ENCODE measurements at places on chromosomes 5 and 9.

DNA sequence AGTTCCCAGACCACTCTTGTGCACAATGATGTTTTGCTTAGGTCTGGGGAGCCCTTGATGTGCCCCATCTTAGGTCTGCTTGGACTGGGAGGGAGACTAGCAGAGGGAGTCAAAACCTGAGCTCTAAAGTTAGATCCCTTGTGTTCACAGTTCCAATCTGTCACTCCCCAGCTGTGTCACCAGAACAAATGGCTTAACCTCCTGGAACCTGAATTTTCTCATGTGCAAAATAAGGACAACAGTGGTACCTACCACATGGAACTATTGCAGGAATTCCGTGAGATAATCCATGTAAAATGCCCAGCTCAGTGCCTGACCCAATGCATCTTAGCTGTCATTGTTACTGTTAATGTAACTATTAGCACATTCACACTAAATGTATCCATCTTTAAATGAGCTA, 45.5 kb downstream of the GALNT10 start:
- DNase-seq: no peak

DNA sequence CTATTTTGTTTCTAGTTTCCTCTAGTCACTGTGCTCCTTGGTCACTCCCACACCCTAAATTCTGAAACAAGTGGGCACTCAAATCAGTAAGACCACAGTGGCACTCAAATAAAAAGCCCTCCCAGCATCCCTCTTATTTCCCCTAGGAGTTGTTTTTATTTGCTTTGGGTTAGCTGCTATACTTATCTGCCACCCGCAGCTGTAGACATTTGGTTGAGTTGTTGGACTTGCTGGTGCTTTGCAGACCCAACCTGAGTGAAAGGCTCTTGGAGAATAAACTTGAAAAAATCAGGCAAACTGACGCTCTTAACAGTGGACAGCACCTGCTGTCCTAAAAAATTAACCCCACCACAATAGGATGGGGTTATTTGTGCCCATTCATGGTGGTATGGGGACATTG, 203.0 kb downstream of the SPATA31A6 start:
- DNase-seq: no peak

GRCh38 chr9:88653911-88654310, 118.9 kb downstream of the NXNL2 start:
- no peak for DNase-seq

- DNase-seq: no peak
Observed at GRCh38 chr5:71492817-71493615, 37.6 kb downstream of the BDP1 start.

GRCh38 chr9:63859475-63860215, 1425.4 kb downstream of the FOXD4L5 start:
- no peak for DNase-seq

DNA sequence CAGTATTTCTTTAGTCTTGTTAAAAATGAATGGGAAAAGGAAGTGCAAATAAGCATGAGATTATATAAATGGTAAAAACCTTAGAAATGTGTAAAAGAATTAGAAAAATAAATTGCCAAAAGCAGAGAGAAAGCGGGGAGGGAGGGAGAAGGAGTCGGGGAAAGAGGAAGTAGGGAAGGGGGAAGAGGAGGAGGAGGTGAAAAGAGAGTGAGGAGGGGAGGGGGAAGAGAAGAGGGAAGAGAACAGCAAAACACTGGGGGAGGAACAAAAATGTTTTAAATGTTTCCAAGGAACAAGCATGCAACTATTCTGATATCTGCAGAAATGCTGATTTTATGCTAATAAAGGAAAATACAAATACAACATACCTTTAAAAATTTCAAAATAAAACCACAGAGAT, 317.5 kb downstream of the PIK3R1 start:
- no peak for DNase-seq

GRCh38 chr9:70413464-70413798, 1.0 kb downstream of the KLF9 start:
- DNase-seq: peak; percentile 71

GRCh38 chr9:104987743-104988142, 59.8 kb upstream of the ABCA1 start:
- DNase-seq: no peak

GRCh38 chr9:124266139-124266825, 8.5 kb downstream of the NEK6 start:
- no peak for DNase-seq

GRCh38 chr9:122110100-122110833, 17.2 kb upstream of the TTLL11 start:
- no peak for DNase-seq

DNA sequence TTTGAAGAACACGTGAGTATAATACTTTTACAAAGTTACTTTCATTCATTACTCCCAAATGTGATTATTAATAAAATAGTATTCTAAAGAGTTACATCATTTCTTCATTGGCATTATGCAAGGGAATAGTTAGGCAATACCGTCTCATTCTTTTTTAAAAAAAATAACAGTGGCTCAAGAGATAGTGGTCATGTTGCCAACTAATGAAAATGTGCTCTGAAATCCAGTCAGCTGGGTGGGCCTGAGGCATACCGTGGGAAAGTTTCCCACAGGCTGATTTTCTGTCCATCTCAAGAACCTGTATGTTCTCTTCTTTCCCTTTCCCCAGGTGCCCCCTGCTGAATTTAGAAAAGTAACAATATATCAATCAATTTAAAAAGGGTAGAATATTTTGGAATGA, 40.8 kb upstream of the ROPN1L start:
- DNase-seq: no peak

- DNase-seq: no peak
Observed at GRCh38 chr5:33925278-33925677, 10.9 kb upstream of the RXFP3 start.

DNA sequence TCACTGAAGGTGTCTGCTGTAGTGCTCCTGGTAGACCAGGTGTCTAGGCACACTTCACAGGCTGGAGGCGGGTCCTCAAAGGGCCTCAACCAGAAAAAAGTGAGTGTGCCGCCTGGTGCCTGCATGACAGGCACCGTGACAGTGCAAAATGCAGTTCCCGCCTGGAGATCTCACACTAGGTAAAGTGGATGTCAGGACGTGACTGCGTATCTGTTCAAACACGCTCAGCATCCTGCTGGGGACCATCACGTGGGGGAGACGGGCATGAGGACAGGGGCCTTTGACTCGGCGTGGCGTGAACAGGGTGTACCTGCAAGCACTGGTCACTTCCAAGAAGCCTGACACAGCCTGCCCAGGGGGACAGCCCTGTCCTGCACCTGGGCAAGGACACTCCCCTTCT, 32.3 kb upstream of the NTNG2 start:
- no peak for DNase-seq

- DNase-seq: no peak
Observed at GRCh38 chr5:103347716-103348423, 89.3 kb downstream of the MACIR start.

DNA sequence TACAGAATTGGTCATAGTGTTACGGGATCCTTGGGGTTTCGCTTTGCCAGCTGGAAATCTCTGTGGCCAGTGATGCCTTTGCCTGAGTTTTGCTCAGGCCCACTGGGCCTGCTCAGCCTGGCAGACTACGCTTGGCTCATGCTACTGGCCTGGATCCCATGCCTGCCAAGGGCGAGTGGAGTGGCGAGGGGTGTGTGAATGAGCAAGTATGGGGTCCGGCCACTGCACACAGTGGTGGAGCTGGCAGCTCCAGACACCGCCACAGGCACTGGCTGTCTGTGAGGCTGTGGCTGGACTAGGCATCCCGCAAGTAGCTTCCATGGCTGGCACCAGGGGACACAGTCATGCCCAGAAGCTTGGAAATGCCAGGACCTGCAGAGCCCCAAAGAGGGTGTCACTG, 240.3 kb downstream of the ARRDC3 start:
- DNase-seq: no peak

- no peak for DNase-seq
Observed at GRCh38 chr5:74272831-74273451, 367.6 kb downstream of the ENC1 start.

DNA sequence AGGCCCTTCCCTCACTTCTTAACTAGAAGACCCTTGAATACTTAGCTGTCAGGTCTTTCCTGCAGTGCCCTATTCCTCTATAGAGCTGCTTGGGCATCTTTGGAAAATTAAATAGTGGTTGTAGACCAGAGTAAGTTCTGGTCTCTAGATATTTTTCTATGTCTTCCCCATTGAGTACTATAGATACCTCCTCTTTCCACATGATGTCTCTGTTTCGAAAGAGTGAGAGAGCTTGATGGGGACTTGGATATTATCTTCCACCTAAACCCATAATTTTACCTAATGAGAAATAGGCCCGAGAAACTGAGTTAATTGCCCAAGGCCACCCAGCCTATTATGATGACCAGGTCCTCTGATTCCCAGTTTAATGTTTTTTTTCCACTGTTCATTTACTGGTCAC, 40.2 kb downstream of the SPEF2 start:
- no peak for DNase-seq

GRCh38 chr9:96875461-96876142, 21.3 kb upstream of the ZNF782 start:
- DNase-seq: peak; percentile 59

DNA sequence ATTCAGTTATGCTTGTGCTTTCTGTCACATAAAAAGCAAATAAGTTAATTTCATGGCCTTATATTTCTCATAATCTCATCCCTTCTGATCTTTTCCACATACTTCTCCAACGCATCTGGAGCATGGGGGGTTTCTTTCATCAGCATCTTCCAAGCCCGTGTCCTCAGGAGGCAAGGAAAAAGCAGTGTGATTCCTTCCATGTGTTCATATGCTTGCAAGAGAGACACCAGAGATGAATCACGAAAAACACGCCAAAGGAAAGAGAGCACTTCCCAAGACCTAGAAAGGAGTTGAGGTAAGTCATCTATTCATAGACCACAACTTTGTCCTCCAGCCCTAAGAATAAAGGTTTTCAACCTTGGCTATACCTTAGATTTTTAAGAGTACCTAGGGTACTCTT, 26.0 kb upstream of the SVEP1 start:
- DNase-seq: no peak

- no peak for DNase-seq
Observed at GRCh38 chr9:116765011-116765410, 77.9 kb downstream of the TRIM32 start.

GRCh38 chr5:37249815-37250164, 614 bp upstream of the CPLANE1 start:
- no peak for DNase-seq

DNA sequence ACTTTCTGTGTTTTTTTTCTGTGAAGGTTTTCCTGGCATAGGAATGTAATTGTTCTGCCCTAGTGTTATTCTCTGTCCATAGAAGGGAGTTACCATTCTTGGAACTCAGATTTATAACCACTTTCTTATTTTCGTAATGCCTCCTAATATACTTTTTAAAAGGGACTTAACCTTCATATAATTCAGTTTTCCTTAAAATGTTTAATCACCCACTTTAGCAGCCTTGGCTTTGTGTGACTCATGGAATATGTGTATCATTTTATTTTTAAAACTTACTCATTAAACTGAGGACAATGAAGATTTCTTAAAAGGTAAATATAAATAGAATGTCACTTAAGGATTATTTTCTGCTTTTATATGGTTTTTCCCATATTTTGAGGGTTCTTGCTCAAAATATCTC, 50.0 kb downstream of the RAI14 start:
- DNase-seq: no peak

DNA sequence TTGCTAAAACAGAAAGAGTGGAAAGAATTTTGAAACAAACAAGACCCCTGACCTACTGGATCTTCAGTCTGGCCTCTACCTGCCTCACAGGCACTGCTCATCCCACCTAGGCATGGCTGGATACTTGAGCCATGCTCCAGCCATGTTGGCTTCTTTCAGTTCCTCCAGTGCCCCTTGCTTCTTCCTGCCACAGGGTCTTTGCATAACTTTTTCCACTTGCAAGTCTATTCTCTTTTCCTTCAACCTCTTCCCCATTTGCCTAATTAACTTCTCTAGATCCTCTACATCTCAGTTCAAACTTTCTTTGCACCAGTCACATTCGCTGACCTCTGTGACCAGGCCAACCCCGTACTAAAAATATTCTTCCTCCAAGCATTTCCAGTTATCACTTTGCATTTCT, 50.4 kb downstream of the STARD4 start:
- no peak for DNase-seq

GRCh38 chr5:139755892-139756671, 39.5 kb upstream of the PSD2 start:
- peak; percentile 17 for DNase-seq
